ENCODE measurements at places on chromosomes 7 and 10.
A peak's percentile ranks its signal among the peaks of the same experiment; 100 is the strongest.

DNA sequence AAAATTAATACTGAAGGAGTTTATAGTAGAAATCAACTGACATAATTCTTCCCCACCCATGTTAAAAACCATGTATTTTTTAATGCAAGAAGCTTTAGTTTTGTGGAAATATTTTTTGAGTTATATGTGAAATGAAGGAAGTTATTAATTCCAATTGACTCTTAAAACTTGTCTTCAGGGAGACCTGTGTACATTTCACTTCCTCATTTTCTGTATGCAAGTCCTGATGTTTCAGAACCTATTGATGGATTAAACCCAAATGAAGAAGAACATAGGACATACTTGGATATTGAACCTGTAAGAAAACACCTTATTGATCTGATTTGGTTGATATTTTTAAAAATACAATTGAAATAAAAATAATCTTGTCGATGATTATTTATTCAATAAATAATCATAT, 33.3 kb downstream of the CD36 start:
- DNase-seq = no peak

DNA sequence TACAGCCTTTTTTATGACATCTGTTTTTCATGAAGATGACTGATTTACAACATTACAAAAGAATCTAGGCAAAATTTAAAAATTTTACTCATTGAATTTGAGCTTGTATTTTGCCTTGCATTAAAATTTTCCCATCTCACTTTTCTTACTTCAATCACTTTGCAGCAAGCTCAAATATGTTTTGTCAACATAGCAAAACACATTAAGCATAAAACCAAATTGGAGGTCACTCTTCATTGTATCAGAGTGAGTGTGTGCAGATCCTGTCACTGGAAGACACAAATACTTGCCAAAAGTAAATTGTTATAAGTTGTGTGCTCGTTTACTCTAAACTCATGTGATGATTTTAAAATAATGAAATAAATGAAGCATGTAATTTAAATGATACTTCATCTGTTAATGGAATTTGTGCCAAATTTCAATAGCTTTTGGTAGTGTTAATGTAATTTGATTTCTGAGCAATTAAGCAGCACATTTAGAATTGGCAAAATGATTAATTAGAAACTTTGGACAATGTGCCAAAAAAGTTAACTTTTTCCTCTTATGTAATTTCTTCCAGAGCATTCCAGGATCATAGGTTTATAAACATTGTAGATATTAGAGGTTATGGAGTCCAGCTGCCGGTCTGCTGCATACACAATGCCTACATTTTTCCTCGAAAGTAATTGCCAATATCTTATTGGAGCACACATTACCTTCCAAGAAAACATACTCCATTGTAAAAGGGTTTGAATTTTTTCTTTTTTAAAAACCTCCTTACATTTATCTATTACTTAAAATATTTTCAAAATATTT, 1078.2 kb upstream of the LRRTM3 start:
- no peak for DNase-seq

GRCh38 chr7:122675011-122675410, 23.9 kb downstream of the RNF133 start:
- DNase-seq = no peak

GRCh38 chr10:16987206-16987621, 142.4 kb downstream of the CUBN start:
- DNase-seq = no peak

- DNase-seq = no peak
These were observed 7.9 kb upstream of the MYL7 start for GRCh38 chr7:44148961-44149536.

- peak; percentile 20 for DNase-seq
These were observed 92.5 kb downstream of the COL13A1 start for GRCh38 chr10:69894156-69894555.

DNA sequence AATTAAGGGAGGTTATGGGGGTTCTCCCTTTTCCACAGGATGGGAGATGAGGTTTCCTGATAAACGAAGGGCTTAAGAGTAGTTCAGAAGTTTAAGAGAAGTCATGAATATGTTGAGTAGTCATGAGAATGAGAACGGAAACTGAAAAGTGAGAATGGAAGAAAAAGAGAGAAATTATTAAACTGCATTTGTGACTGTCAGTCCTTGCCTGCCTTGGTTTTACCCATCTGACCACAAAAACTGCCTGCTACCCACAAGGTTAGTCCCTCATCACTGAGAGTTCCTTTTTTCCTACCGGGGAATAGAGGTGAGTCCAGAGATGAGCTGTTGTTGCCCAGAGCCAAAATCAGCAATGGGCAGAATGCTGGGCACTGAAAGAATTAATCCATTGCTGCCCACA, 174.1 kb upstream of the BET1 start:
- no peak for DNase-seq

Measured in LoVo (cell line).